ENCODE measurements at places on chromosomes 7 and 10.

DNA sequence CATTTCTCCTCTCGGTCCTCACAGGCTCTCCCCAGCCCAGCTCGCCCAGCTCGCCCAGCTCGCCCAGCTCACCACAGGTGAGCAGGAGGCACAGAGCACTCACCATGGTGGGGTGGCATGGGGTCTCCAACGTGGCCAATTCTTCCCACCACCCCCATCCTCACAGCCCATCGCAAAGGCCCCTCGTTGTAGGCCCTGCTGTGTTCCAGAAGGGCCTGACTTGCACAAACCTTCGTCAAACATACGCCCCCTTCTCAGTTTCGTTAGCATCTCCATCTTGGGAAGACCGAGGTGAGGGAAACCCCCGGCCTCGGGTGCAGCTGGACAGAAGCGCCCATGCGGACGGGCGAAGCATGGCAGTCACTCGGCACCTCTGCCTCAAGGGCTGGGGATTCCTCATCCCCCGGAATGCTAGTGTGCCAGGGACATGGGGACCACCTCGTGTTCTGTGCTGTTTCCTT, 304.6 kb downstream of the TNS3 start:
- no peak for DNase-seq

GRCh38 chr10:53140506-53140905, 367.9 kb upstream of the MBL2 start:
- no peak for DNase-seq

- no peak for DNase-seq
Measured at GRCh38 chr10:44301781-44302355, 83.0 kb downstream of the CXCL12 start.

DNA sequence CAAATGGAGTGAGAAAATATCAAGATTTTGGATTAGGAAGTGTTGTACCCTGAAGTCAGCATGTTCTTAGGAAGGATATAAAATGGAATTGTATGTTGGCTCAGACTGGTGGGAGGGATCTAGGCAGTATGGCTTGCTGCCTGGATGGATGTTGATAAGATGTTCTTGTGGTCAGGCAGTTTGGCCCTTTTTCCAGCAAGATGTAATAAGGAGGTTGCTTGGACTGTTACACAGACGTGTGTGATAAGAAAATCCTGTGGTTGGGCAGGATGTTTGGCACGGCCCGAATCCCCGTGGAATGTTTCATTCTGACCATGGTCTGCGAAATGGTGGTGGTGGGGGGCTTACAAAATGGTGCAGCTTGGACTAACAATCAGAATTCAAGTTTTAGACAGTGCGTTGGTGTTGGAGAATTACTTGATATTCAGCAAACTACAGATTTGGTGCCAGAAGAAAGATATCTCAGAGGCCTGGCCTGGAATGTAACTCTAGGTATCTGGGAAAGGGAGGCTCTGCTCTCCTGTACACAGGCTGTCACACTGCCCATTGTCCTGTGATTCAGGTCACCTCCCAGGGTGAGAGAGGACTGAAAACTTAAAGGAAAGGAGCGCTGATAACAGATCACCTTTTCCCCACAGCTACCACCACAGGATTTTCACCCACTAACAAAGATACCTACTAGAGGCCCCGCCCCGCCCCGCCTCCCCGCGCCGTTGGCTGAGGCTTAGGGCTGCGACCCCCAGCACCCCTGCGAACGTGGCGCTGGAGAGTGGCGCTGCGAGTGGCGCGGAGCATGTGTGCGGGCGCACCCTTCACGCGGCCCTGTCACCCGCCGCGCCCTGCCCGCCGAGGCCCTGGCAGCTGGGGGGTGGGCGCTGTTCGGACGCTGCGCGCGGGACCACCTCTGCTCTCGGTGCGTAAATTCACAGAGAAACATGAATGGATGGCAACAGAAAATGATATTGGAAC, 19.3 kb upstream of the ZNF680 start:
- no peak for DNase-seq

GRCh38 chr10:105656856-105657255, 1015.8 kb downstream of the SORCS3 start:
- DNase-seq: no peak

DNA sequence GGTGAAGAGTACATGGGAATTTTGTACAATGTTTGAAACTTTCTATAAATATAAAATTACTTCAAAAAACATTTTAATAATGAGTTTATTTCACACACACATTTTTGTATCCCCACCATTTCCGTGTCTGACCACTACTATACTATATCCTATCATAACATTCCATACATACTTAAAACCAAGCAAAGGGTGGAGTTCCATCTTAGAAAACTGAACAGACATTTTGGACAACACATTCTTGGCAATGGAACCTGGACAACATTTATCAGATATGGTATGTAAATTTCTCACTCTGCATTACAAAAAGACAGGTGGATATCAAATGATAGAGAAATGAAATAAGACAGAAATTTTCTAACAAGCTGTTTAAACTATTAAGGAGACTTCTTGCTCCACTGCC, 168.9 kb downstream of the TWIST1 start:
- no peak for DNase-seq

GRCh38 chr10:104589871-104590270, 51.2 kb upstream of the SORCS3 start:
- no peak for DNase-seq

- DNase-seq: no peak
Measured at GRCh38 chr7:136884492-136884891, 16.0 kb downstream of the CHRM2 start.

- no peak for DNase-seq
Measured at GRCh38 chr7:29612596-29612995, 49.0 kb downstream of the PRR15 start.

GRCh38 chr7:26928703-26929347, 64.4 kb upstream of the SKAP2 start:
- no peak for DNase-seq

GRCh38 chr10:125082881-125083575, 77.3 kb downstream of the CTBP2 start:
- no peak for DNase-seq

DNA sequence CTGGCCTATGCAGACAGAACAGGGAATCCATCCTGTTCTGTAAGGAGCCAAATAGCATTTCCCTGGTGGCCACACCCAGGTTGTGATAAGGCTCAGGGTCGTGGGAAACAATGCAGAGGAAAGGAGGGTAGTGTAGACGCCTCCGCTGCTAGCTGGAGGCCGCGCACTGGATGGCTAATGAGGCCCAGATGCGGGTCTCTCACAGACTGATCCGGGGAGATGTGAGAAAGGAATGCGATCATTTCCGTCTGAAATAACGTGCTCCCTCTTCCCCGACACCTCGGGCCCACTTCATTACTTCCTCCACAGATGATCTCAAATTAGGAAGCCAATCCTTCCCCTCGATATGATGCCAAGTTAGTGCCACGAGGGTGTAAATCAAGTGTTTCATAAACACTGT, 203.3 kb downstream of the TAX1BP1 start:
- no peak for DNase-seq

DNA sequence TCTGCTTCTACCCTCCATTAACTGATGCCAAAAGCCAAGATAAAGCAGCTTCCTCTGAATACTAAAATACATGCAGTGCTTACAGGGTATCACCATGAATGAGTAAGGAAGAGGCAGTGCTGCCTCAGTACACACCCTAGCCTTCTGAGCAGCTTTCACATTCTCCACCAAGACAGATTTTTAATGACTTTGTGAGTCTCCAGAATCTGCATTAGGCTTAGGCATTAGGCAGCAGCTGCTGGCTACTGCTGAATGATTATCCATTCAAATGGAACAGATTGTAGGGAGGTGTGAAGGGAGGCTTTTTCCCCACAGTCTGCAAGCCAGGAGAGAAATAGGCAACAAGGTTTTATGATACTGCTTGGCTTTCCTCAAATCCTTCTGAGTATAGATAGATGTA, 1226.7 kb upstream of the LRRN3 start:
- no peak for DNase-seq

DNA sequence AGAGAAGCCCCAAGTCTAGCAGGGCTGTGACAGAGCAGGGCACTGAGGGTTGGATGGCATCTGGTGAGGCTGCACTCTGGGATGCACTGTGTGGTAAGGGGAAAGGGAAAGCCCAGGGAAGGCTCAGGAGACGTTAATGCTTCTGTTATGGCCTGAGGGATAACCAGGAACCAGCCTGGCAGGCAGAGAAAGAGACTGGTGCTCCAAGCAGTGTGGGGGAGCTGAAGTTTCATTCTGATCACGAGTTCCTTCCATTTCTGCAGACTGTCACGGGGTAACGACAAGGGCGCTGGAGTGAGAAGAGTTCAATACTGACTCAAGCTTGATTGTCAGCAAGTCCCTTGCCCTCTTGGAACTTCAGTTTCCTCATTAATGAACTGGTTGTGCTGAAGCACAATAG, 730.9 kb downstream of the GRID1 start:
- DNase-seq: no peak

DNA sequence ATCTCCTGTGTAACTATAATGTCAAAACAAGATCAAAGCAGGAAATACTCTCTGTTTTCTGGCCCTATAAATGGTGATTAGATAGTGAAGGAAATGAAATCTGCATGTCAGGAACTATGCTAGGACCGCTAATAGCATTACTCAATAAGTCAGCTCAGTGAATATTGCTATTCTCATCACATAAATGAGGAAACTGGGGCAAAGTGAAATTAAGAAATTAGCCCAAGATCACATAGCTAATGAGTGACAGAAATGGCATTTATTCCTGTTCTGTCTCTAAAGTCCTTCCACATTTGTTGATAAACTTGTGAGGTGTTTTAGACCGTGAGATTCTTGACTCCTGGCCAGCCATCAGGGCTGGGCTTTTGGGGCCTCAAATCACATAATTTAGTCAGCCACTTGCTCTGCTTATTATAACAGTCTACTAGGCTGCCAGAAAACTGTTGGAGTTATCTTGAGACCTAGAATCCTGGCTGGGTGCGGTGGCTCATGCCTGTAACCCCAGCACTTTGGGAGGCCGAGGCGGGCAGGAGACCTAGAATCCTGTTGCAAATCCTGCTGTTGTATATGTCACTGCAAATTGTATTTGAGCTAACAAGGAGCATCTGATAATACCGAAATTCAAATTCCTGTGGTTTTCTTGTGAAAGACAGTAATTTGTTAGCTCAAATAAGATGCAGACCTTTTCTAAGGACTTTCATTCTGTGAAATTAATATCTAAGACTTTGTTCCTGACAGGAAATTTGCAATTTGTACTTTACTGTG, 66.5 kb upstream of the SHTN1 start:
- no peak for DNase-seq

DNA sequence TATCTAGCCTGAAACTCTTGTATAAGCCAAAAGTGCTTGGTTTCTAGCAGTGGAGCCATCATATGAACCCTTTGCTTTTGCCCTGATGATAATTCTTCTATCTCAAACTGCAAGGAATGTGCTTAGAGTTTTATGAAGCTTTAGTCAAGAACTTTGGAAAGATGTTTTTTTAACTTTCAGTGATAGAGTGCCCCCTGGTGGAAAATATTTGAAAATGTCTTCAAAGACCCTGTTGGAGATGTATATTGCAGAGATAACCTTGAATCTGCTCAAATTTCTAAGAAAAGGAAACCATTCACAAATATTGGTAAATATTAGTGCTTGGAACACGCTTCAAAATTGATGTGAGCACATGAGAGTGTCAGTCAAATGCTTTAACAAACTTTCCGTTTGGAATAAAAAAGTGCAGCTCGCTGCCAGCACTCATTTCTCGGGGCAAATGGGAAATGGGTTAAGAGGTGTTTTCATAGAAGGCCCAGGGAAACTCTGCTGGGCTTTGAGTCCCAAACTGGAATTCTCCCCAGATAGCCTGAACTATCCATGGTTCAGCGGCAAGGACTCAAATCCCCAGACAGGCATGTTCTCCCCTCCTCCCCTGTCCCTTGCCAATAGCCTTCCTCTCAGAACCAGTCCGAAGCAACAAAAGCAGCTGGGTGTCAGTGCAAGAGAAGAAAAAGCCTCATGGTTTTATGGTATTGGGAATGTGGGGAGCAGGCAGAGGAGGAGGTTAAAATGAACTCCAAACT, 129.3 kb downstream of the MYOF start:
- peak; percentile 54 for DNase-seq

DNA sequence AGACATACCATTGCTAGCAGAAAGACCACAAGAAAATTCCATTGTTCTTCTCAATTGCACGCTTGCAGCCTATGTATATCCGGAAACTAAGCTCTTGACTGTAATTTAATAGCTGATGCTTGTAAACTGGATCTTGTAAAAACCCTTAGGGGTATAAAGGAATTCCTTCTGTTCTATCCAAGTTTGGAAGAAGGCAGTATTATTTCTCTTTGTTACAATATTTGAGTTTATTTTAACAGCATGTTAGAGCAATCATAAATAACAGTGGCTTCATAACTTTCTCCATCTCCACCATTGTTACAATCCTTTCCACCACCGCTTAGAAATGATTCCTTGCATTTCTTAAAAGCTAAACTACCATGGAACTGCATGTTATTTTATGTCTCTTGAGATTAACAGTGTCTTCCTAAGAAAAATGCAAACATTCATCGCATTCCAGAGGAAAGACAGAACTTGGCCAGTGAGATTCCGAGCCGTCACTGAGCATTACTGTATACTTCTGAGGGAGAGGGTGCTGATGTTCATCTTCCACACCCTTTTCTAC, 92.5 kb downstream of the TRIL start:
- DNase-seq: no peak

DNA sequence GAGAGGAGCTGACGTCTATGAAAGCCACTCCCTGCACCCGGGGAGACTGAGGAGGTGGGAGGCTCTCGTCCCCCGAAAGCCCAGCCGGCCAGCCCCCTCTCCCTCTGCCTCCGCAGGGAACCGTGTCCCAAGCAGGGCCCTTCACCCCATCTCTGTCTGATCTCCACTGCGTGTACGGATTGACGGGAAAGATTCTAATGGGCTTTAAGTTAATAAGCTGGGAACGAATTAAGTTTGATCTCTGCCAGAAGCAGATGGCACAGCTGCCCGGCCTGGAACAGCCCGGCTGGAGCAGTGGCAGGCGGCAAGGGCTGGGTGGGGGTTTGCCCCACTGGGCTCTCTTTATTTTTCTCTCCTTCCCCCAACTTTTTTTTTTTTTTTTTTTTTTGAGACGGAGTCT, 6.1 kb upstream of the SLC29A4 start:
- no peak for DNase-seq

GRCh38 chr7:100890653-100891567, 1.4 kb upstream of the UFSP1 start:
- DNase-seq: no peak

GRCh38 chr7:152967958-152968357, 208.4 kb downstream of the ACTR3B start:
- DNase-seq: no peak

GRCh38 chr7:25545124-25546008, 317.1 kb upstream of the NPVF start:
- no peak for DNase-seq

- DNase-seq: no peak
Measured at GRCh38 chr7:137633133-137633532, 213.6 kb downstream of the DGKI start.

DNA sequence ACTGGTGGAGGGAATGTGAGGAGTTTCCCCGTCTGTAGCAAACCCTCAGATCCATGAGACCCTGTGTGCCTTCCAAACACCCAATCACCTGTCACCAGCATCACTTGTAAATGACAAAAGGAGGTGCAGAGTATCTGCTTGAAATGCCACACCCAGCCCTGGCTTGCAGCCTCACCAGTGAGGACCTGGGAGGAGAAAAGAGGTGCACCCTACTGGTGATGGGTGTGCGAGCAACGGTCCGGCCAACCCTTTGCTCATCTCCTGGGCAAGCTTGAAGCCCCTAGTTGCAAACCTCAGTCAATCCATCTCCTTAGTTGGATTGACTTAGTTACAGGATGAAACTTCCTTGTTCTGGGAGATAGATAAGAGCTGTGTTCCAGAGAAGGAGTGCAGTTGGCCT, 62.4 kb upstream of the WAPL start:
- no peak for DNase-seq

All from CD4-positive, alpha-beta T cell treated with Interferon alpha-2 for 1 hour (primary cell).